ENCODE measurements at places on chromosomes 1 and 21.

DNA sequence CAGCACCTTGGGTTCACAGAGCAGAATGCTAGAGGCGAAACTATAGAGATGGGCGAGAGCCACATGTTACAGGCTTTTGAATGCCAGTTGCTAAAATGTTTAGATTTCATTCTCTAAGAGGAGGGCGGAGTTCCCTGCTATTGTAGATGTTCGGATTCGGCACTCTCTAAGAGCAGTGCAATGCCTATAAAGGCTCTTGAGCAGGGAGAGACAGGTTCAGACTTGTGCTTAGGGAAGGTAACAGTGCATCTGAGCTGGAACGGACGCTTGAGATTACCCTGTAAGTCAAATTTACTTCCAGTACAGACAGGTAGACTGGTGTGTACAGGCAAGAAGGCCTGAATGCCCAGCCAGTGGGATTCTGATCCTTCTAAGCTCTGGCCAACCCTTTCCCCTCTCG, 15.3 kb downstream of the LURAP1 start:
- DNase-seq: no peak

DNA sequence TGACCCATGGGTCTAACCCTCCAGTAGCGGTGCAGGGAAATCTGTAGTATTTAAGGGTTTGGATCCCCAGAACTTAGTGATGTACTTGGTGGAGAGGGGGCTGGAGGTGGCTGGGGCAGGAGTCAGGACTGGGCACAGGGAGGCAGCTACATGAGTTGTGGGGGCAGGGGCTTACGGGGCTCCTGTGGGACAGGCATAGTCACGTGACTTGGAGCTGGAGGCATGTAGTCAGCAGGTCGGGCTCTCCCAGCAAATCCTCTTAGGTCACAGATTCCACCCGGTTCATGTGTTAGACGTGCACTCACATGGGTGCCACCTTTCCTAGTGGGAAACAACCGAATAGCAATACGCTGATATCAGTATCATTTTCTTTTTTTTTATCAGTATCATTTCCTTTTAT, 112.1 kb downstream of the PCP4 start:
- no peak for DNase-seq

- no peak for DNase-seq
These were observed 150.9 kb downstream of the KCNJ6 start for GRCh38 chr21:37765221-37765900.

DNA sequence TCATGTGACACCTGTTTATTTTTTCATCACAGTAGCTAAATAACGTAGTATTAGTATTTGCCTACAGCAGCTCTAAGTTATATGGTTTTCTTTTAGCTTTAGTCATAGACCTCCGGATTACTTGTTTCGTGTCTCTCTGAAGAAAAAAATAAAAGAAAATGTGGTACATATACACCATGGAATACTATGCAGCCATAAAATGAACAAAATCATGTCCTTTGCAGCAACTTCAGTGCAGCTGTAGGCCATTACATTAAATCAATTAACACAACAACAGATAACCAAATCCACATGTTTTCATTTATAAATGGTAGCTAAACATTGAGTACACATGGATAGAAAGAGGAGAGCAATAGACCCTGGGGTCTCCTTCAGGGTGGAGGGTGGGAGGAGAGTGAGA, 142.7 kb downstream of the MAGI3 start:
- DNase-seq: no peak

DNA sequence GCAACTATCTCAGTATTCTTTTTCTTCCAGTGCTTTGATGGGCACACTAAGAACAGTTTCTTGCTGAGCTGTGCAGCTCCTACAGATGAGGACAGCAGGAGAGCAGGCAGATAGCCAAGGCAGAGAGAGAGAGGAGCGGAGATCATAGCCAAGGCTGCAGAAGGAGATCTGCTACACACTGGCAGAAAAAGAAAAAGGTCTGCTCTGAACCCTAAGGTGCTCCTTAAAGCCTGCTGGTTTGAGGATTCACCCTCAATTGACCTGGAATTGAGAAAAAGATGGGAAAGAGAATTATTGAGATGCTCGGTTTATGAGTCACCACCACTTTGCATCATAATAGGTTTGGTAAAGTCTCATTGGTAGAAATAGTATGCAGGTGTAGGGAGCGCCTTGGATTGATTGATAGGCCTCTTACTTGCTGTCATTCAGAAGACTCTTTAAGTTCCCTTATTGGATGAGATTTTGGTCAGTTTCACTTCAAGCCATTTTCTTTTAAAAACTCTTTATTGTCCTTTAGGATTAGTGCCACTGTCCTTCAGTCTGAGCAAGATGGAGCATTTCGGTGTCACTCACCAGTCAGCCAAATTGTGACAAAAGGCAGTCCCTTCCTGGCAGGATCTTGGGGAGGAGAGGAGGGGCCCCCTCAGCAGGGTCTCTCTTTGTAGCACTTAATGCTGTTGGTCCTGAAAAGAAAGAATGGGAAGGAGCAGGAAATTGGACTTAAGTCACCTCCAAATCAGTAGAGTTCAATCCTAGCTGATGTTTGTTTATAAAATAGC, 685.0 kb downstream of the ADGRL2 start:
- no peak for DNase-seq

GRCh38 chr1:235327559-235328270, at the start of gene ARID4B:
Gene ARID4B (minus strand): TSS chr1:235328179. CDS start chr1:235326919, 1,260 bp downstream.
- DNase-seq: no peak

- no peak for DNase-seq
These were observed 797 bp downstream of the CC2D1B start for GRCh38 chr1:52365071-52365745.
